ENCODE measurements at places on chromosomes 6 and 20.

DNA sequence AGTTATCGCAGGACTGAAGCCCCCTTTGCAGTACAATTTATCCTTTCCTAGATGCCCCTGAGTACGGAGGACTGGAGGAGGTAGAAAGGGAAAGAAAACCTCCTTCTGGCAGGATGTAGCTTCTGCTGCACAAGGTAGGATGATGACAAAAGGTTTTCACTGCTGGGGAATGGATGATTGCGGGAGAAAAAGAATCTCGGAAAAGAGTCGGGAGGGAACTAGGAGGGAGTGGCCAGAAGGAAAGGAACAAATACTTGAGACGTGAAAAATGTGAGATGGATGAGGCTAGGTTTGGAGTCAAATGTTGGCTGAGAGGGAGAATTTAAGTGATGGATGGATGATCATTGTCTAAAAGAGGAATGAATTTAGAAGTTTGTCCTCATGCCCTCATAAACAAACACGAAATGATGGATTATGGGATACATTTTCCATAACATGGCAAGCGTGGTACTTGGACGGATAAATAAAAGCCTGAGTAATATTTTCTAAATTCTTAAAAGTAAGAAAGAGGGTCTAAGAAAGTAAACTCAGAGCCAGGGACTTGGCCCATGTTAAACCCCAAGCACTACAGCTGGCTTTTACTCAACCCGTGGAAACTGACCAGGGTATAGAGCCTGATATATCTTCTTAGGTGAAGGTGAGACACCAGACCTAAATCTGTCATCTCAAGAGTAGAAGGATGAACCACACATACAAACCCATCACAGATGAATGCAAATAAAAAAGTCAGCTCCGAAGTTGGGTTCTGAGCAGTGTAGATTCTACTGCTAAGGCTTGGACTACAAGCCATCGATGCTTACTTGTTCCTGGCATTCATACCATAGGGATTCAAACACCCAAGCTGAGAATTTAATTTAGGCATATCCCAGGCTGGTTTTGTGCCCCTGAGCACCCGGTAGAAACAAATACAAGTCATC, 72.4 kb downstream of the HFE start:
- no peak for DNase-seq

DNA sequence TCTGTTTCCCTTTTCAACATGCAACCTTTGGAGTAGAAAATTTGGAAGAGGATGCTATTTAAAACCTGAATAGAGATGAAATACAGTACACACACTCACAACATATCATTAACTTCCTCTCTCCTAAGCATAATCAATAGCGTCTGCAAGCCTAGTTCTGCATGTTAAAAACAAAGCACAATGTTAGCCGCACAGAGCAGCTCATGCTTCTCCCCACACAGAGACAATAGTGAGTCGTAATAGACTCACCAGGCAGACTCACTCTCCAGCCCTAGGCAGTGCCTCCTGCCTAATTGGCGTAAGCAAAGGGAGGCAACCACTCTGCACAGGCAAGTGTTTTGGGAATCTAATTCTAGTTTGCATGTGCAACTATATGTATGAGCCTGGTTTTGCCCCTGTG, 45.8 kb upstream of the ARID1B start:
- DNase-seq = no peak

- no peak for DNase-seq
These were observed 32.7 kb upstream of the PROKR2 start for GRCh38 chr20:5349448-5349847.

GRCh38 chr20:11553603-11554002, 364.1 kb upstream of the BTBD3 start:
- no peak for DNase-seq

GRCh38 chr6:130666786-130667185, 160.4 kb upstream of the SMLR1 start:
- no peak for DNase-seq

DNA sequence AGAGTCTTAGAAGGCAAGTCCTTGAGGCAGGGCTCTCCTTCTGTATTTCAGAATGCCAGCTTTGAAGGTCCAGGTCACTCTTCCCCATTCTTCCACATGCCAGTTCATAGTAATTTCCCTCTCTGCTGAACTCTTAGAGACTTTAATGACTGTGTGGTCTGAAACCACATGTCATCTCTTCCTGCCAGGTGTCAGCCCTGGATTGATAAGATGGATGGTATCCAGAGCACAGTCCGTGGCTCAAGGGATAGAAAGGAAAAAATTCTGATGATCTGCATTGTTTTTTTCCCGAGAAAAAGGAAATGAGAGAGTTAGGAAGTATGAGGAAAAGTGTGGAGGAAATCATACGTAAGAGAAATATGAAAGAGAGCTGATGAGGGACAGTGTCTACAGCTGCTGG, 250.9 kb downstream of the TPBG start:
- DNase-seq = no peak

- DNase-seq = peak; percentile 94
These were observed 210.0 kb upstream of the SNX9 start for GRCh38 chr6:157613011-157613522.

GRCh38 chr6:71411882-71412281, 123.3 kb downstream of the OGFRL1 start:
- no peak for DNase-seq

DNA sequence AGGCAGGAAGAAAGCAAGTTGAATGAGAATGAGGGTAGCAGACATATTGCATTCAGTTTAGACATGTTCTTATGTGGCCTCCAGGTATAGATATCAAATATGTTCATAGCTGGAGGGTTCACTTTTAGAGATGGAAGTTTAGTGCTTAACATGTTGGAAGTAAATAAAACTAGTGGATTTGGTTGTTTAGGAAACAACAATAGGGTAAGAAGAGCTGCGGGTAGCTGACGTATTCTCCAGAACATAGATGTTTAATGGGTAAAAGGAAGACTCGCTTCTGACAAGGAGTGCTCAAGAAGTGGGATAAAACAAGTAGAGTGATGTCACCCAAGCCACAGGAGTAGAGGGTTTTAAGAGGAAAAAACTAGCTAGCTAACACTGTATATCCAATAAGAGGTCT, 128.4 kb upstream of the COL21A1 start:
- DNase-seq = no peak

DNA sequence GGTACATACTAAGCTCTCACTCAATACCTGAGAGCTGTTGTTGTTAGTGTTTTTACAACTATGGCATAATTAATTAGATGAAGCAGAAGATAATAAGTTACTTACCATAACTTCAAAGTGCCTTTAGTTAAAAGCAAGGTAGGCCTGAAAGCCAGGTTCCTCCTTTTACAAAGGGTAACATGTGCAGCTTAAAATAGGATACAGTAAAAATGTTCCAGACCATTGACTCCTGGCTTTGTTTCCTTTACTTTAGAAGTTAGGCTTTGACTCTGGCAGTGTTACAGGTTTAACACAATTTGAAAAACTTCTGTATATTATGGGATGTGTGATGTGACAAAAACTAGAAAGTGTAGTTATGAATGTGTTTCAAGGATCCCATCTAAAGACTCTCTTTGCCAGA, 522.5 kb downstream of the EPM2A start:
- no peak for DNase-seq

DNA sequence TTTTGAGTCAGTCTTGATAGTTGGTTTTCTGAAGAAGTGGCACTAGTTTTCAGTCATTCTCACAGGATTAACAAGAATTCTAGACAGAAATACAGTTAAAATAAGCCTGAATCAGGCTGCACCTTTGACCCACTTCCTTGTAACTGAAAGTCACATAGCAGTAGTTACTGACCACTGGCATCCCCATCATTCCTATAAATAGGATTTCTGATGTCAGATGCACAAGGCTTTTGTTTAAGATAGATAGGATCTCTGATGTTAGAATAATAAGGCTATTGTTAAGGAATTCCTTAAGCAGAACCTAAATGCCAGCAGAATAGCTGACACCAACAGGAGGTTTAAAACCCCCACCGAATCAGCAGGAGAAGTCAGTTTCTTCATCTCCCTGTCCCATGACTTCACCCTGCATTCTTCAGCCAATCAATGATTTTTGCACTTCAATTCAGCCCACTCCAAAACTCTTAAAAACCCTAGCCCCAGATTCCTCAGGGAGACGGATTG, 30.6 kb upstream of the ZBTB24 start:
- DNase-seq = no peak

GRCh38 chr6:52180787-52181558, 5.2 kb upstream of the IL17A start:
- no peak for DNase-seq

DNA sequence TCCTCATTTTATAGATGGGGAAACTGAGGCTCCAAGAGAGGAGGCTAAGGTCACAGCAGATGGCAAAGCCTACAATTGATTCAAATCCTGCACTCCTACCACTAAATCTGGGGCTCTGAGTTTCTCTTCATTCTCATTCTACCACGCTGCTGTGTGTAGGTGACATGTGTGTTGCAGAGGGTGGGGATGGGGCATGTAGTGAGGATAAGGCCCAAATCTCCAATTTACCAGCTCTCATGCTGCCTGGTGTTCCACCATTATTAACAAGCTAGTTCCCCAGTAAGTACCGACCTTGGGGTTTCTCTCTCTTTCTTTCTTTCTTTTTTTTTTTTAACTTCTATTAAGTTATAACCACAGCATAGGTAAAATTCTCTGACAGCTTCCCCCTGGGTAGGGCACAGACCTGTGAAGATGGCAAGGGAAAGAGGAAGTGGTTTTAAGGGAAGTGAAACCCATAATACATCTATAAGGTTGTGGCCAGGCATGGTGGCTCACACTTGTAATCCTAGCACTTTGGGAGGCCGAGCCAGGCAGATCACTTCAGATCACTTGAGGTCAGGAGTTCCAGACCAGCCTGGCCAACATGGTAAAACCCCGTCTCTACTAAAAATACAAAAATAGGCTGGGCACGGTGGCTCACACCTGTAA, 13.0 kb upstream of the MATN4 start:
- no peak for DNase-seq

GRCh38 chr6:131966443-131966842, 15.3 kb upstream of the CCN2 start:
- no peak for DNase-seq

DNA sequence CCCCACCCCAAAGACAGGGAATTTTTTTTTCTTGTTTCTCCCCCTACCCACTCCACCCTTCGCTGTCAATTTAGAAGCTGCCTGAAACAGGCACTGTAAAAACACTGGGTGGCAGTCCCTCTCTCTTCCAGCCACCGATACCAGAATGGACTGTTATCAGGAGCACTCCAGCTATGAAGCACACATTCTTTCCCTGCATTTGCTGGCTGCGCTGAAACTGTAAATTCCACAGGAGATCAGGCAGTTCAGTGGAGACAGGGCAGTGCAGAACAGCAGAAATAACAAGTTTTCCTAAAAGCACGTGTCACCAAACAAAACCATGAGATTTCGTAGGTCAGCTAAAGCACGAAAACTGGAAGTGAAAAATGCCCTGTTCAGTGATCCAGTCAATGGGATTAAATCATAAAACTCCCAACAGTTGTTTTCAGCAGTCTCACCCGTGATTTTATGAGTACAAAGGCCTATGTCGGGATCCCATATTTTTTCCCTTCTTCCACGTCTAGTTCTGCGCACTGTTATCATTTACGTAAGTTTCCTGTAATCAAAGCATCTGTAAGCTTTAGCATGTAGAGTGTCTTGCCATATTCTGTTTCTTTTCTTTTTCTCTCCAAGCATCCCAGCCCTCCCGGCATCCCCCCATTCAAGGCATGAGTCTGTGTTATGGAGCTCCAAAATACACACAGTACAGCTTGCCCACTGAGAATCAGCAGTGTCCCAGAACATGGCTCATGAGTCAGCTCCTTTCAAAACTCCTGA, 359.9 kb upstream of the EPHA7 start:
- DNase-seq = no peak

- DNase-seq = no peak
These were observed 49.5 kb upstream of the LY86 start for GRCh38 chr6:6539036-6539435.

- DNase-seq = no peak
These were observed 6.7 kb downstream of the PYGB start for GRCh38 chr20:25254571-25254970.

GRCh38 chr6:105519954-105520353, 117.1 kb upstream of the PREP start:
- no peak for DNase-seq

DNA sequence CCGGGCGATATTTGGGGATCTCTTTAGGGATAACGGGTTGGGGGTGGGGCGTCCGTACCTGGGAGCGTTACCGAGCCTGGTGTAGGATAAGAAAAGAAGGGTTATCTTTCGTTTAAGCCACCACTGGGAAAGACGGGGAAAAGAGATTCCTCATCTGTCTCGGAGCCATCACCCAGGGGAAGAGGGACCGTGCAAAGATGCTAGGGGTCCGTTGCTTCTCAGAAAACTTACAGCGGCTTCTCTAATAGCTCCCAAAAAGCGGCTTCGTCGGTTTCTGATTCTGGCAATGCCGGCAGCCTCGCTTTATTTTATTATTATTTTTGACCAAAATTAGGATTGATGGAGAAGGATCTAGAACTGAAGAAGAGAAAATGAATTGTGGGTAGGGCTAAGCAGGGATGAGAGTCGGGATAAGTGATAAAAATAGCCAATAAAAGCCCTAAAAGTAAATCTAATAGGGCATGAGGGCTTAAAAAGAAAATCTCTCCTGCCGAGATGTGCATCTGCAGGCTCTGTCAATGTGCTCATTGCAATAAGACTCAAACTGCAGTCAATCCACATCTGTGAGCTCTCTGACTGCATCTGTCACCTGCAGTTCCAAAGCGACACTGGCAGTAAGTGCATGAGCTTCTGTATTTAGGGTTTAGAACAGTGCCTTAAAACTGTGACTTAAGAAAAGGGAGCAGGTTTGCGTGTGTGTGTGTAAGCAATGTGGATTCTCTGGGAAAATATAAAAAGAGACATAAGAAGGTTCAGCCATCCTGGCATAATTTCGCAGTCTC, 801 bp downstream of the TBPL1 start:
- no peak for DNase-seq

- no peak for DNase-seq
These were observed 417.3 kb upstream of the MARCKS start for GRCh38 chr6:113439866-113440265.

DNA sequence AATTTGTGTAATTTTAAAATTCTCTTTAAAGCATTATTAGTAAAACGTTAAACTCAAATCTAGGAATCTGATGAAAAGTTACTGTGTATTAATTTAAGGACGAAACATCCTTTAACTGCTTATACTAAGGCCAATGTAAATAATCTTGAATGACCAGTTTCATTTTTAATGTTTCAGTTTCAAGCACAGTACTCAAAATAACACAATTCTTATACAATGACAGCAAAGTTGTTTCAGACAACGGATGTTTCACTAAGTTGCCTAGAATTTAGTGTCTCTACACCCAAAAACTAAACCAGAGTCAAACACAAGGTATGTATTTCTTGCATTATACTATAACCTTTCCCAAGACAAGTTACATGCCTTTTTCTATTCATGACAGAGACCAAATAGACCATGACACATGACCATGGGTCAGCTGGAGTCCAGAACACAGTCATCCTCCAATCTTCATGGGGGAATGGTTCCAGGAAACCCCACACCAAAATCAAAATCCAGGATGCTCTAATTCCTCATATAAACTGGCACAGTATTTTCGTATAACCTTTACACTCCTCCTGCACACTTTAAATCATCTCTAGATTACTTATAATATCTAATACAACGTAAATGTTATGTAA, 7.7 kb downstream of the PHIP start:
- DNase-seq = no peak

- no peak for DNase-seq
These were observed 3.3 kb downstream of the ATP5F1E start for GRCh38 chr20:59028812-59029211.
